ENCODE measurements at places on chromosomes 13 and 19.

DNA sequence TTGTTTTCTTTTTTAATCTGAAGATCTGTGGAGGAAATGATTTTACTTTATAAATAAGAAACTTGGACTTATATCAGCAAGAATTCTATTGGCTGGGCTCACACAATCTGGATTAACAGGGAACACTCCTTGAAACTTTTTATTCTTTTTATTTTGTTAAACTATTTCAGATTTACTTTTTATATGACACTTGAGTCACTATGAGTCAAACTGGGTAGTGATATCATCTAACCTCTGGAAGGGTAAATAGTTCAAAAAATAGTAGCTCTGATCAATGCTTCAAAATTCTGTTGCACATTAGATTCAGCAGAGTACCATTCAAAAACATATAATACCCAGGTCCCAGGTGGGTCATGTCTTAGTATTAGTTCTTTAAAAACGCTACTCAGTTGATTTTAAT, 55.1 kb upstream of the NBEA start:
- DNase-seq: no peak

DNA sequence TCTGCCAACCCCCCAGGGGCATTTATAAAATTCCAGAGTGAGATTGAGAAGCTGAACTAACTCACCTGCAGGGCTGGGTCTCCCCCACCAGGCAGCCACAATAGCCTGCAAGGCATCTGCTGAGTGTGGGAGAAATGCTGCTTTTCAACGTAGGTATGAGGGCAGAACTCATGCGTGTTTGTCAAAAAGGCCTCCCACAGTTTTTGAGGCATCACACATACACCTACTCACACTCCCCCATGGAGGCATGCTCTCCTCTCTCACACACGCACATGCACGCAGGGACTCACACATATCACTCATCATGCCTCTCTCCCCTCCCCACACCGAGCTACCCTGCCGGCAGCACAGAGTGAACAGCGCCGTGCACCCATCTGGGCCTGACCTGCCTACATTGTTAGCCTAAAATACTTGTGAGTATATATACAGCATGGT, 390.5 kb downstream of the FGF9 start:
- DNase-seq: peak; percentile 45

DNA sequence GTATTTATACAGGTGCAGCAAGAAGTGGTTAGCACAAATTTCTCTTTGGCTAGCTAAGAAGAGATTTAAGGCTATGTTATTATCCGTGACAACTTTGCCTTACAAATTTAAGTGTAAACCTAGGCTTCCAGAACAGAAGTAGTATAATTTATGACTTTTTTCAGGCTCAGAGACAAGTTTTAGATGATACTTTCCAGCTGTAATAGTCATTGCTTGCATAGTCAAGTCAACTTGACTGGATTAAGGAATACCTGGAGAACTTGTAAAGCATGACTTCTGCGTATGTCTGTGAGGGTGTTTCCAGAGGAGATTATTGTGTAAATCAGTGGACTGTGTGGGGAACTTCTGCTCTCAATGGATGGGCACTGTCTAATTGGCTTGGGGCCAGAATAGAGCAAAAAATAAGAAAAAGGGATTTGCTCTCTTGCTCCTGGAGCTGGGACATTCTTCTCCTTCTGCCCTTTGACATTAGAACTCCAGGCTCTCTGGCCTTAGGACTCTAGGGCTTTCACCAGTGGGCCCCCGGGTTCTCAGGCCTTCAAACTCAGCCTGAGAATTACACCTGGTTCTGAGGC, 33.0 kb downstream of the CYSLTR2 start:
- no peak for DNase-seq

- DNase-seq: no peak
Observed at GRCh38 chr13:43080199-43080598, 56.8 kb downstream of the DNAJC15 start.

GRCh38 chr13:60260440-60260839, 96.7 kb upstream of the DIAPH3 start:
- DNase-seq: no peak

DNA sequence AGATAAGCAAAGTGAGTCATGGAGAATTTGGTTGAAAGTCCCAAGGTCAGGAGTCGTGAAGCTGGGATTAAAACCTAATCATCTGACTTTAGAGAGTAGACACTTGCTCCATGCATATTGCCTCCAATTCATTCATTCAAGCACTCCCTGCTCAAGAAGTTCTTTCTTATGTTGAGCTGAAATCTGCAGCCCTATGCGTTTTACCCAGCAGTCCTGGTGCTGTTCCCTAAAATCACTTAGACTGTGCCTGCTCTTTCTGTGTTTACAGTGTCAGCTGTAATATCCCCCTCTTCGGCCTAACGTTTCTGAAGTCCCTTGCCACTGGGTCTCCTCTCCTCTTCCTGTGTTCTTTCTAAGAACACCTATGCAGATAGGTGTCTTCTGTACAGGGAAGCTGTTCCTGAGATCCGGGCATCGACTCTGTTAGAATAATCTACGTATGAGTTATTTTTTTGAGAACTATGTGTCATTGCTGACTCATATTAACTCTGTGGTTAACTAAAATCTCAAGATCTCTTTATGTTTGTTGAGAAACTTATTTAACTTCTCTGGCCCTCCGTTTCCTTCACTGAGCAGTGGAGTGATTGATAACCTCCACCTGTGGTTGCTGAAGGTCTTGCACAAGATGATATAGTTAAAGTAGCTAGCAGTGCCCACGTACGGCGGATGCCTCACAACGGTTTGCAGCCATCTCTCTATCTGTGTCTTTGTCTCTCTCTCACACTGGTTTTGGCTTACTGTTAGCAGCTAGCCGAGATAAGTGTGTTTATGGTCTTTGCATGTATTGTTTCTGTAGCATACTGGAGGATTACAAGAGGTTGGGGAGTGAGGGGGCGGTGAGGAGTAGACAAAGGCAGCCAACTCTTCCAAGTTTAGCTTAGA, 4.7 kb downstream of the ALOX5AP start:
- DNase-seq: peak; percentile 36

- no peak for DNase-seq
Observed at GRCh38 chr19:28045621-28046020, 1167.3 kb downstream of the UQCRFS1 start.

GRCh38 chr13:95426631-95427030, 125.4 kb upstream of the ABCC4 start:
- DNase-seq: no peak

DNA sequence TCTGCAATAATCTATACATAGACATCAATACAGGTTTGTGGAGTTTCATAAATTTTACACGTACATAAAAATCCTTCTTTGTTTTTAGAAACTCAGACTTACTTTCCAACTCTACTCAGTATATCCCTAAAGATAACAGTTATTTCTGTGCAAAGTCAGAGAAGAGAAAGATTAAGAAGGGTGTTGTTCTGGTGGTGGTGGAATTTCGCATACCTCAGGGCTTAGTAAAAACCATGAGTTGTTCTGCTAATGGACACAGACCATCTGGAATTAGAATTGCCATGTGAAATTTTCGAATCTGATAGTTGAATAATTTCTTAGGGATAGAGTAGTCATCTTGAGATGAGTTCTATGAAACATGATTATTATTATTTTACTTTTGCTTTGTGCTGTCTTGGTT, 102.7 kb downstream of the ZAR1L start:
- no peak for DNase-seq

DNA sequence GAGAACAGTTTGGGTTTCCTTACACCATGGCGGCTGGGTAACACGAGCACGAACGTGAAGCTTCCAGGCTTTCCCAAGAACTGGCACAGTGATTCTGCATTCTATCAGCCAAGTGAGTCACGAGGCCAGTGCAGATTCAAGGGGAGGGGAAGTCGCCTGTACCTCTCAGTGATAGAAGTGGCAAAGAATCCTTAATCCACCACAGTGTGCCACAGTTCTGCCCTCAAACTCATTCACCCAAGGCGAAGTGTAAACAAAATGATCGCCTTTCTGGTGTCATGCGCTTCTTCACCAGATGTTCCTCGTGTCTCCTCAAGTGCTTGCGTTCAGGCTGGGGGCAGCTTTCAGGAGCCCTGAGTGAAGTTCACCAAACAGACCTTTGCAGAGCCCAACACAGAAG, 24.9 kb upstream of the AMER2 start:
- no peak for DNase-seq

GRCh38 chr19:12047868-12048267, 4.9 kb downstream of the ZNF878 start:
- no peak for DNase-seq

Measured in activated naive CD8-positive, alpha-beta T cell treated with anti-CD3 and anti-CD28 coated beads, Interleukin-2, amount 10 ng/mL, durations not matched to agents 7 days and 5 days (primary cell).